Lower leg skin (tissue), 4 donors: ENCODE measurements at places on chromosomes 6 and 20. TPM values are rescaled to one million over a fixed set of nuclear protein-coding genes. Genes with fewer than 3 reads are reported as not detected.

GRCh38 chr6:129860908-129861665, at the start of gene TMEM244:
Gene TMEM244, minus strand, starts transcription at chr6:129861315. Its CDS starts 127 bp downstream, at chr6:129861188.
- no peak for DNase-seq

GRCh38 chr20:50921803-50922501, 9.3 kb downstream of the ADNP start:
- no peak for DNase-seq

Gene VWA7
- total RNA-seq, result 1.2 TPM

- no peak for DNase-seq
These were observed 201.0 kb upstream of the FLRT3 start for GRCh38 chr20:14538433-14538832.

- no peak for DNase-seq
These were observed 30.7 kb upstream of the MRGBP start for GRCh38 chr20:62765432-62766070.
